Right lobe of liver (tissue), 6 donors: ENCODE measurements at places on chromosomes 5 and 9. TPM values are rescaled to one million over a fixed set of nuclear protein-coding genes. Genes with fewer than 3 reads are reported as not detected.
A peak's percentile ranks its signal among the peaks of the same experiment; 100 is the strongest.

- H3K4me1 ChIP-seq: no peaks in the 10 kb centered on the region
- H3K4me3 ChIP-seq: no peak overlapping the region
- no peaks in the 10 kb centered on the region for H3K36me3 ChIP-seq
- no peaks in the 10 kb centered on the region for H3K27me3 ChIP-seq
- DNase-seq: no peak
- H3K27ac ChIP-seq: no peak overlapping the region
Measured at GRCh38 chr5:142311725-142312124, 13.1 kb downstream of the SPRY4 start.

- no peaks in the 10 kb centered on the region for H3K36me3 ChIP-seq
- H3K27me3 ChIP-seq: no peaks in the 10 kb centered on the region
- H3K4me3 ChIP-seq: no peak overlapping the region
- H3K27ac ChIP-seq: no peak overlapping the region
- no peaks in the 10 kb centered on the region for H3K4me1 ChIP-seq
Measured at GRCh38 chr5:138944527-138945322, 69.6 kb upstream of the LRRTM2 start.

DNA sequence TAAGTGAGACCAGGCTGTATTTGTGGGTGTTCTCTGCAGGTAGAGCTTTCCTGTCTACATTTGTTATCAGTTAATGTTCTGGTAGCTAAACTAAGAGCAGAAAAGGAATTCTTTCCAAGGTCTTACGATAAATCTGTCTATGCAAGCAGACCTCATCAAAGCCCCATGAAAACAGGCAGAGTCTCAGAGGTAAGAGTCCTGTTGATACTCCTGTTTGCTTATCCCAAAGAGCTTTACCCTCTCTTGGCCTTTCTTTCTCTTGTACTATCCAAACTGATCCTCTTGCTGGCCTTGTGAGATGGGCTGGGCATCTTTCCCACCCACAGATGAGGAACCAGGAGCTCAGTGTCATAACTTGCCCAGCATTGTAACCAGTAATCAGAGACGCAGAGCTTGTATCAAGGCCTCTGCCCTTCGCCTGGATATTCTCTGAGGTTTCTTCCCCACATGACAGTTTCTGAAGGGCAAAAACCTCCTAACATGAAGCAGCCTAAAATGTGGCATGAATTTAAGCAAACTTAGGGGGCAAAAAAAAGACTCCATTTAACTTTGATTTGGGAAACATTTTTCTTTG lies 33.5 kb downstream of the PRKACG start:
- no peaks in the 10 kb centered on the region for H3K27me3 ChIP-seq
- H3K4me3 ChIP-seq: no peak overlapping the region
- H3K27ac ChIP-seq: no peak overlapping the region
- H3K36me3 ChIP-seq: no peaks in the 10 kb centered on the region
- no peak for DNase-seq
- H3K4me1 ChIP-seq: no peaks in the 10 kb centered on the region

DNA sequence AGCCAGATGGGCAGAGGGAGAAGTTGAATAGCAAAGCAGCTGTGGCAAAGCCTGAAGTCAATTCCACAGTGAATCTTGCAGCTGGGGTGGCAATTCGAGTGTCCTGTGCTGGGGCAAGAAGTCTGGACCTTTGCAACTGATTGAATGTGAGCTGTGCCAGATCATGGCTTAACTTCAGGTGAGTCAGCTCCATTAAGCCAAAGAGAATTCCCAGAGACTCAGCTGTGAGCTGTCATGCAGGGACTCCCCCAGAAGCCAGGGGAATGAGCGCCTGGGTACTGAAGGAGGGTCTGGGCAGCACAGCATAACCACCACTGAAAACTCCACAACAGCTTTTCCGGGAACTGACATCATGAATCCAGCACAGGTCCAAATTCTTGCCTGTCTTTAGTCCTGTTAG lies 153.5 kb upstream of the TRPC7 start:
- H3K4me1 ChIP-seq: no peaks in the 10 kb centered on the region
- no peaks in the 10 kb centered on the region for H3K27me3 ChIP-seq
- H3K4me3 ChIP-seq: no peak overlapping the region
- no peak overlapping the region for H3K27ac ChIP-seq
- H3K36me3 ChIP-seq: no peaks in the 10 kb centered on the region

DNA sequence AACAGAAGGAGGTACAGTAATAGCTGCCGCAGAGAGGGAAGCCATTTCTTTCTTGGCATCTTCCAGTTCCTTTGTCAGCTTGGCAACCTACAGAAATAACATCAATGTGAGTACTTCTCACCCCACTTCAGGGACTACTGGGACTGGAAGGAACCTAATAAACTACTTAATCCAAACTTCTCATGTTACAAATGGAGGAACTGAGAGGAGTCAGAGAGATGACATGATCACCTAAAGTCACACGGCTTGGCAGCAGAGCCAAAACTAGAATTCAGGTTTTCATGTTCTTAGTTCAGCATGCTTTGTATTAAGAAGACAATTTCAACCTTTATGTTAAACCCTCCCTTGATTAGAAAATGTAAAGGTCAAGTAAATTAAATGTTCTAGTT lies 44.7 kb downstream of the DIAPH1 start:
- H3K27me3 ChIP-seq: no peaks in the 10 kb centered on the region
- no peak overlapping the region for H3K27ac ChIP-seq
- no peak for DNase-seq
- no peaks in the 10 kb centered on the region for H3K4me1 ChIP-seq

- no peaks in the 10 kb centered on the region for H3K27me3 ChIP-seq
- no peaks in the 10 kb centered on the region for H3K36me3 ChIP-seq
- no peak overlapping the region for H3K27ac ChIP-seq
- no peak for DNase-seq
- no peak overlapping the region for H3K4me3 ChIP-seq
Measured at GRCh38 chr9:84404095-84404686, 63.6 kb upstream of the SLC28A3 start.

GRCh38 chr9:128104171-128104618 lies 23.3 kb downstream of the PTGES2 start:
- peak overlapping the region; percentile 94 for H3K27ac ChIP-seq
- H3K36me3 ChIP-seq: peaks cover 14% of the 10 kb centered on the region
- H3K4me3 ChIP-seq: peak overlapping the region; percentile 22
- H3K4me1 ChIP-seq: peaks cover 59% of the 10 kb centered on the region
- H3K27me3 ChIP-seq: no peaks in the 10 kb centered on the region

DNA sequence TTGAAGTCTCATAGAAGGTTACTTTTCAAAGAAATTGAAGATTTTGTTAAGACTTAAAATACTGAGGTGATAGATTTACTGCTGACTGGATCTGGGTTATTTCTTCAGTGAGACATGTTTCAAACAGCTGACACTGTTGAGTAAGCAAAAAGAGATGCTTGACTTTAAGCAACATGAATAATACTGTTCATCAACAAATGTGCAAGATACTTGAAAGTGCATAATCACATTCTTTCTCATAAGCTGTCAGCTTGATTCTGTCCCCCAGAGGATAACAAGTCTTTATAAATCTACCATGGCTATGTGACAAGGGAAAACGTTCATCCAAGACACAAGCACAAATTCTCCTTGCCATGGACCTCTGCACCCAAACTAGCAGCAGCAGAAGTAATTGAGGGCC lies 260.1 kb upstream of the CDH18 start:
- H3K36me3 ChIP-seq: no peaks in the 10 kb centered on the region
- H3K4me1 ChIP-seq: no peaks in the 10 kb centered on the region
- no peaks in the 10 kb centered on the region for H3K27me3 ChIP-seq
- no peak overlapping the region for H3K27ac ChIP-seq

DNA sequence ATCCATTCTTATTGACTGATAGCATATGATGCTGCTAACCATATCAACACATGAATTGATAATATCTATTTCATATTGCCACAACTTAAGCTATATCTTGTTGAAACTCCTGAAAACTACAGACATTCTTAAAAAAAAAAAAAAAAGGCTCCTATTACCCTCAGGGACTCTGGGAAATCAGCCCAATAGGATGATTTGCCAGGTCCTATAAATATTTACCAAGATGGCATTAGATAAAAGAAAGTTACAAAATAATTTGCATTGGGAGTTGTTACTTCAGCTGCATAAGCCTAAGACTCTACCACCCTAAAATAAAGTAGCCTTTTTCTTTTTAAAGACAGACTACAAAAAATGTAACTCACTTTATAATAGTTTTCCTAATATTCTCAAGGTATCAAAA lies 84.4 kb downstream of the CDO1 start:
- no peak for DNase-seq
- no peaks in the 10 kb centered on the region for H3K36me3 ChIP-seq
- H3K27ac ChIP-seq: no peak overlapping the region
- H3K4me1 ChIP-seq: no peaks in the 10 kb centered on the region
- no peak overlapping the region for H3K4me3 ChIP-seq

GRCh38 chr5:20294696-20295095 lies 306.7 kb upstream of the CDH18 start:
- H3K27ac ChIP-seq: no peak overlapping the region
- H3K4me1 ChIP-seq: no peaks in the 10 kb centered on the region
- no peaks in the 10 kb centered on the region for H3K36me3 ChIP-seq
- DNase-seq: no peak
- H3K4me3 ChIP-seq: no peak overlapping the region

DNA sequence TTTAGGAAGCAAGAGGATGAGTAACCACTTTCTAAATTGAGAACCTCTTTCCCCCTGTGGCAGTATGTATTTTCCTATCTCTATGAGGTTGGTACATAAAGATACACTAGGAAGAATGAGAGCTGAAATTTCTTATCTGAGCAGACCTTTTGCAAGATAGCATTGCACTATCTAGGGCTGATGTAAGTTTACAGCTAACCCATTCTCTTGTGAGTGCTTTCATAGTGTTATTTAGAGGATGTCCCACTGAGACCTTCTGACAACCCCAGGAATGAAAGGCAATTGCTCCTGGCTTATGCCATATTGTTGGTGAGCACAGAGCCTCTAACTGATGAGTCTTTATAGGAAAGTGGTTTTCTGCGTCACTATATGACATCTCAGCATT lies 1209.3 kb upstream of the CDH6 start:
- H3K27ac ChIP-seq: no peak overlapping the region
- no peaks in the 10 kb centered on the region for H3K4me1 ChIP-seq
- no peak overlapping the region for H3K4me3 ChIP-seq
- no peak for DNase-seq
- H3K27me3 ChIP-seq: no peaks in the 10 kb centered on the region

PIGO gene
- 16.9 TPM for total RNA-seq

HAVCR1 gene
- 0.78 TPM for total RNA-seq

CDKN2A gene
- 1.4 TPM for total RNA-seq

POLR1E gene
- total RNA-seq: 13.5 TPM

SPTLC1 gene
- total RNA-seq: 18.1 TPM

RLN2 gene
- not detected for total RNA-seq

TOR2A gene
- total RNA-seq: 15.3 TPM

PRSS3 gene
- total RNA-seq: 7.0 TPM

STKLD1 gene
- total RNA-seq: 1.8 TPM

TMEM232 gene
- total RNA-seq: 0.53 TPM

C1QTNF3 gene
- 1.8 TPM for total RNA-seq

IL13 gene
- not detected for total RNA-seq

NUTM2F gene
- not detected for total RNA-seq

SLC46A2 gene
- total RNA-seq: not detected
